ENCODE measurements at places on chromosomes 16 and 17. TPM values are rescaled to one million over a fixed set of nuclear protein-coding genes. Genes with fewer than 3 reads are reported as not detected.

Gene HOXB9
- polyA plus RNA-seq: 71.8 TPM

Gene SEC14L5
- polyA plus RNA-seq: 0.13 TPM

Gene CD300LB
- polyA plus RNA-seq: 0.15 TPM

Gene PABPN1L
- not detected for polyA plus RNA-seq

Gene PNMT
- 1.7 TPM for polyA plus RNA-seq

Gene ERBB2
- polyA plus RNA-seq: 205 TPM

Gene TPSAB1
- 0.42 TPM for polyA plus RNA-seq

Gene CCDC40
- 6.8 TPM for polyA plus RNA-seq

Gene EDC4
- polyA plus RNA-seq: 67.0 TPM

Gene ABCA6
- polyA plus RNA-seq: 4.5 TPM

Gene ZACN
- 1.6 TPM for polyA plus RNA-seq

Gene POLR3E
- polyA plus RNA-seq: 43.8 TPM

Gene LGALS3BP
- 228 TPM for polyA plus RNA-seq

Gene TCAP
- 1.1 TPM for polyA plus RNA-seq

Gene NRN1L
- polyA plus RNA-seq: 0.93 TPM

Gene HCRT
- not detected for polyA plus RNA-seq
